NCI-H524 (cell line): ENCODE measurements at places on chromosomes 16 and 17.

- DNase-seq = peak; percentile 82
Observed at GRCh38 chr17:58587713-58588117, 73.3 kb upstream of the MTMR4 start.

GRCh38 chr17:67126983-67127382 is 82.6 kb downstream of the CACNG1 start:
- DNase-seq = no peak

DNA sequence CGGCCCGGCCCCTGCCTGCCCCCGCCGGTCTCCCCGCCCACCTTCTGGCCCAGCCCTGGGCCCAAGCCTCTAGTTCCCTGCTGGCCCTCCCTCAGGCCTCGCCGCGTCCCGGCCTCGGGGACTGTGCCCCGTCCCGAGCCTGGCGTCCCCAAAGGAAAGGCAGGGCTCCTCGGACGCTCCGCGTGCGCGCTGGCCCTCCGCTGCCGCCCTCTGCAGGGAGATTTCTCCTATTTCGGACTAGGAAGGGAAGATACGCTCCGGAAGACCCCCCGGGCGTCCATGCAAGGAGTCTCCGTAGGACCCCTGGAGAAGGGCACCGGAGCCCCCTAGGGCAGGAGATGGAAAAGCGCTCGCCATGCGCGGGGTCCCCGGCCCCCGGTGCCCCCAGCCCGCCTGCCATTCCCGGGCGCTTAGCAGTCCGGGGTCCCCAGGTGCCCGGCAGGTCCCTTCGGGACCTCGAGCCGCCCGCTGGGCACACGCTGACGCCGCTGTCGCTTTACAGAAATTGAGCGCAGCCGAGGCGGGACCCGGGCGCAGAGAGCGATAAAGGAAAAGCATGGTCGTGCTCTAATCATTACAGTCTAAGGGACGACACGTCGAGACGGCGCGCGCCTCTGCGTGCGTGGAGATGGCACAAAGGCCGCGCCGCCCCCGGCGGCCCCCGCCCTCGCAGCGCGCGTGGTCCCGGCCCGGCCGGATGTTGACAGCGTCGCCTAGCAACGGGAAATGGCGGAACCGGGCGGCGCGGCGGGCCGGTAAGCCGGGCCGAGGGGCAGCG is at the start of gene CCDC40:
Gene CCDC40 (plus strand): TSS at position 706 of the 778 bp plus-strand sequence. CDS start 21 bp downstream, at position 727.
- peak; percentile 88 for DNase-seq

- peak; percentile 79 for DNase-seq
Observed at GRCh38 chr17:37507111-37507510, 17.4 kb downstream of the DUSP14 start.

- no peak for DNase-seq
Observed at GRCh38 chr16:68345958-68346635, 35.3 kb downstream of the PRMT7 start.

- no peak for DNase-seq
Observed at GRCh38 chr17:16378636-16379282, 2.1 kb upstream of the UBB start.

- no peak for DNase-seq
Observed at GRCh38 chr16:27285676-27286196, 17.2 kb upstream of the NSMCE1 start.

DNA sequence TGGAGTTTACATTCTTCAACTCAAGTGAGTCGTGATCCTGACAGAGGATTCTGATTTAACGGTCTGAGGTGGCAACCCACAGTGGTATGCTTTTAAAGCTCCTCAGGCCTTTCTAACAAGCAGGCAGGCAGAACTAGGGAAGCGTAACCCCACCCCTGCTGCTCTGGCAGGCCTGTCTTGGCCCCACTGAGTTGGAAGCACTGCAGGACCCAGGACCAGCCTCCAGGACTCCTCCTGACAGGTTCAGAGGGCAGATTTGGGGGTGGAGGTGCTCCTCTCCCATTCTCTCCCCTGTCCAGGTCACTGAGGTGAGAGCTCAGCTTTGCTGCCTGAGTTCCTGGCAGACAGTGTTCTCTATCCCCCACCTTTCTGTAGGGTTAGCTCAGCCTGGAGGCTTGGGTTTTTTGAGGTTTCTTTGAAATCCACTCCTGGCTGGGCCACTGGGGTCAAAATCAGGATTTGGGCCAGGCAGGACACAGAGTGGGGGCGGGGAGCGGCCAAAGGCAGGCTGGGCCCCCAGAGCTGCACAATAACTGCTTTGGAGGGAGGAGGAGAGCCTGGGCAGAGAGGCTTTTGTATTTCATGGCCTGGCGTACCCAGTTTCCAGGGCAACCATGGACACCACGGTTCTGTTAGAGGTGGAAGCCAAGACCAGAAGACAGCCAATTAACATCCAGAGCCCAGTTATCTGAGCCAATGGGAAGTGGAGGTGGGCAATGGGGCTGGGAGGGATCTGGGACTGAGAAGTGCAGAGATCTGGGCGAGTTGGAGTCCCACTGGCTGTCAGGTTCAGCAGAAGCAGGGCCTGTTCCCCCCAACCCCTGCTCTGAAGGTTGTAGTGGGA is 9.5 kb downstream of the MRPL27 start:
- no peak for DNase-seq

DNA sequence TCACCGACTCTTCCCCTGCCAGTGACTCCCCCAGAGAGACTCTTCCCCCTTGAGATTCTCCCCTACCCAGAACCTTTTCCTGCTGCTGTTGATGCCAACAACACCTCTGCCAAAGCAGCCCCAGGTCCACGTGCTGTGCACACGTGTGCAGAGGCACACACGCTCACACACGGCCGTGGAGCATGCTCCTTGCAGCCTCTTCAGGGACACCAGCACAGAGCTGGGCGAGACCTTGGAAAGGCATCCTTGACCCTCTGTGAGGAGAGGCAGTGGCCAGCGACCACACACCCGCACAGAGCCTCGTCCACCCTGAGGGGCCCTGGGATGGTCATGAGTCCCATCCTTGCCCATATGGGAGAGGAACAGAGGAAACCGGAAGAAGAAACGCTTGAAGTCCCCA is 181.9 kb downstream of the RBFOX3 start:
- no peak for DNase-seq

DNA sequence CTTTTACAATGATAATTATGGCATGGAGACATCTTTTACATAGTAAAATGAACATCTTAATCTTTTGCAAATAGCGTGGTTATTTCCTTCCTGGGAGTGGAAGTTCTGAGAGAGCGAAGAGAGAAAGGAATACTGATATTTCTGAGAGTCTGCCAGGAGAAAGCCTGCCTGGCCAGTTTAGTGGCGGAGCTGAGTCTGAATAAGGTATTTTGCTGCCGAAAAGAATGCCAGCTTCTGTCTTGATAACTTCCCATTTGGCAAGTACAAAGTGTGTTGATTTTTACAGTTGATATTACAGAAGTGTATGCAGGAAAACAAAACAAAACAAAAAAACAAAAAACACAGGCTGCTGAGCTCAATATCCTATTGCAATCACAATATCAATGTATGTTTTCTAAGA is 55.9 kb downstream of the KCNJ2 start:
- no peak for DNase-seq
